ENCODE measurements at places on chromosomes 16 and 17.

- DNase-seq = no peak
These were observed 43.2 kb downstream of the RAI1 start for GRCh38 chr17:17724307-17725010.

DNA sequence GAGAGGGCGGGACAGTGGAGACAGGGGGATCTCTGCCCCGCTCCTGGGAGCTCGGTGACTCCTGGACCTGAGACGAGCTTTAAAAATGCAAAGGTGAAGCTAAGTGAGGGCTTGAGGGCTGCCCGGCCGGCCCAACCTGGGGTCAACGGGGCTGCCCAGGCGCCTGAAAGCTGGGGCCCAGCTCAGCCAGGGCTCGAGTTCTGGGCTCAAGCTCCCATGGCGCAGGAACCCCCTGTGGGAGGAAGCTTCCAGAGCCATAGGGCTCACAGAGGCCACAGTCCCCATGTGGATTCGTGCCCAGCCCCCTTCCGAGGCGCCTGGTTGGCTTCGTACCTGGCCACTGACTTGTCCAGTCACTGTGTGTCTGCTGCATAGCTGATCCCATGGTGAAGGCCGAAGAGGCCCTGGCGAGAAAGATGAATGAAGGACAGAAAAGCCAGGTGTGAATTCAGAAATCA lies 75.8 kb upstream of the GSE1 start:
- no peak for DNase-seq

- DNase-seq = no peak
These were observed 512.0 kb downstream of the NPIPA7 start for GRCh38 chr16:16890964-16891363.

DNA sequence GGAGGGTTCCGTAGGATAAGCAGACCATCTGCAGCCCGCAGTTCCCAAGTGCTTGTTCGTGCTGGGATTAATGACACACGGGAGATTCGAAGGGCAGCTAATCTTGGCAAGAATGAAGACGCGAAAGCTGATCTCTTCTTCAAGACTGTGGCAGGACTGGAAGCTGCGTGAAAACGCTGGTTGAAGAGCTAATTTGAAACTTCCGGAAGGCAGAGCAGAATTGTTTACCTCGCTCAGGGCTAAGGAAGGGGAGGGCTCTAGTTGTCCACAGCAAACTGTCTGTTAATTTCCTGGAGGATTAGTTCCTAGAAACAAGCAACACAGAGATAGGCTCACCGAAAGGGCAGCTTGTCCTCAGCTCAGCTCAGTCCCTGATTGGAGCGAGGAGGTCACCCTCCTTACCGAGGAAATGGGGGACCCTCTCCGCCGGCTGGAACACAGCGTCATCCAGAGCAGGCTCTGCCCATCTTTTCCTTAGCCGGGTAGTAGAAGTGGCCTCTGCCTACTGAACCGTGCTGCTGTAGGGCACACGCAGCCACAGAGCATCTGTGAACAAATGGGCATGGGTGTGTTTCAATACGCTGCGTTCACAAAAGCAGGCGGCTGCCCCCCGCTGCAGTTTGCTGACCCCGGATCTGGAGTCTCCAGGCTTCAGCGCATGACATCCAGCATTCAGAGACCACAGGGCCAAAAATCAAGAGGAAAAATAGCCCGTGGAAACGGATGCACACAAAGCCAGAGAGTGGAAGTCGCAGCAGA lies 16.7 kb upstream of the BAIAP2 start:
- no peak for DNase-seq

DNA sequence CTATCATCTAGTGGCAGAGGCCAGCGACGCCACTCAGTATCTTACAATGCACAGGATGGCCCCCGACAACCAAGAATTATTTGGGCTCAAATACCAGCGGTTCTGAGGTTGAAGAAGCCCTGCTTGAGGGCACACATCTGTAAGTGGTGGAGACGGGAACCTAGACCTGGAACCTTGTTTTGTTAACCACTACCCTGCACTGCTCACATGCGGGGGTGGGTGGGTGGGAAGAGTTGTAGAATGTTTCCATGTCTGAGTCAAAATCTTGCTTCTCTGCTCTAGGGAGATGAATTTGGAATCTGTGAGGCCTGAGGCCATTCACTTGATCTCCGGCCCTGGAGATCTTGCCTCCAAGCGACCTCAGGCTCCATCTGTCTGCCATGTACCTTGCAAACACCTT lies 44.1 kb downstream of the ABCC1 start:
- no peak for DNase-seq

DNA sequence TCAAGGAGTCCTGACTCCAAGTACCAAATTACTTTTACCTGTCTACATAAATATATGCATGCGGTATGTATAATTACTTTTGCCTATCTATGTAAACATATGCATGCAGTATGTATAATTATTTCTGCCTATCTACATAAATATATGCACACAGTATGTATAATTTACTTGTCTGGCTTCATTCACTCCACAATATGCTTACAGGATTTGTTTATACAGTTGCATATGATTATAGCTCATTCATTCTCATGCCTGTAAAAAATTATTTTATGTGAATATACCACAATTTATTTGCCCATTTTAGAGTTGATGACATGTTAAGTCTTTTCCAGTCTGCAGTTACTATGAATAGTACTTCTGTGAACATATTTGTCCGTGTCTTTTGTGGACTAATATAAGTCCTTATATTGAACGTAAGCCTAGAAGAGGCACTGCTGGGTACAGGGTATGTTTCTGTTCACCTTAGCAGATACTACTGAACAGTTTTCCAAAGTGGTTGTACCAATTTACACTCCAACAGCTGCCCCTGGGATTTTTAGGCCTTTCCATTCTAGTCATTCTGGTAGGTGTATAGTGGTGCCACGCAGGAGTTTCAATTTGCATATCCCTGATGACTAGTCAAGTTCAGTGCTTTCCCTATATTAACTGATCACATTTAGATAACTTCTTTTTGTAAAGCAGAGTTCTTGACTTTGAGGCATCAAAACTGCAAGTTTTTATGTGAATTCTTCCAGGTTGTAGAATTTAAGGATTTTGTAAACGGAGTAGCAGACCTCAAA lies 47.0 kb downstream of the MARVELD3 start:
- DNase-seq = no peak

DNA sequence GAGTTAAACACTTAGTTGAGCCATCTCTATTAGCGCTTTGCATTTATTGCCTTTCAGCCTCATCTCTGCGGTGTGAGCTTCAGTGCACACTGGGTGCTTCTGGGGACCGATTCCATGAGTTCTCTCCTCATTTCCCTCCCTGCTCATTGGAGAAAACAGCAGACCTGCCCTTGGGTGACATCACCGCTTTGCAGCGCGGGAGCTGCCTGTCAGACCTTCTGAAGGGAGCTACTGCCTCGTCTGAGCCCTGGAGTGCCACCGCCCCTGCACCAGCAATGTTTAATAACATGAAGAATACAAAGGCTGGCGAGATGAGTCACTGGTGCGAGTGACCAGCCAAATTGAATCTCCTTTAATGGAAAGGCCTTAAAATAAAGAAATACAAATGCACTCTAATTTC lies 30.2 kb upstream of the CPPED1 start:
- DNase-seq = no peak

DNA sequence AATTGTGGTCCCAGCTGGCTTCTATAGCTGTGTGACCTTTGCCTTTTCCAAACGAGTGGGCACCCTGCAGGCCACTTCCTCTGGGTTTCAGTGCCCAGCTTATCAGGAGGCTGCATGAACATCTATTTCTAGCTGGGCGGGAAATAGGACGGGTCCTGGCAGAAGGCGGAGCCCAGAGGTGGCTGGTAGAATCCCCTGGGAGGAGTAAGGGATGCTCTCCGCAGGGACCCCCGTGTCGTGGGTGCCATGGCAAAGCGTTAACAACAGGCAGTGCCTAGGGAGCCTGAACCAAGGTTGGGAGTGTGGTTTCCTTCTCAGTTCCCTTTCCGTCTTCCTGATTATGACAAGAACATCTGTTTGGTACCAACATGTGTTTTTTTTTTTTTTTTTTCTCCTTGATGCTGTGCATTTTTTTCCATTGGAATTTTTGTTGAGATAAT lies 58.2 kb downstream of the PLCG2 start:
- no peak for DNase-seq

DNA sequence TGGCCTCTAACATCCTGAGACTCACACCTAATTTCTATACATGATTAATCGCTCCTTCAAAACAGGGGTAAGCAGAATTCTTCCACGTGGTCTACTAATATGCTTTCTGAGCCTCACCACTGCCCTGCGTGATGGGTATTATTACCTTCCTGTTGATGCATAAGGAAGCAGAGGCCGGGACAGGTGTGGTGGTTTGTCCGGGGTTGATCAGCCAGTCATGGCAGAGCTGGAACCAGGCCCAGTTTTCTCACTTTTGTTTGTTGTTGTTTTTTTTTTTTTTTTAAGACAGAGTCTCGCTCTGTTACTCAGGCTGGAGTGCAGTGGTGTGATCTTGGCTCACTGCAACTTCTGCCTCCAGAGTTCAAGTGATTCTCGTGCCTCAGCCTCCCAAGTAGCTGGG lies 31.2 kb downstream of the RNF135 start:
- no peak for DNase-seq

DNA sequence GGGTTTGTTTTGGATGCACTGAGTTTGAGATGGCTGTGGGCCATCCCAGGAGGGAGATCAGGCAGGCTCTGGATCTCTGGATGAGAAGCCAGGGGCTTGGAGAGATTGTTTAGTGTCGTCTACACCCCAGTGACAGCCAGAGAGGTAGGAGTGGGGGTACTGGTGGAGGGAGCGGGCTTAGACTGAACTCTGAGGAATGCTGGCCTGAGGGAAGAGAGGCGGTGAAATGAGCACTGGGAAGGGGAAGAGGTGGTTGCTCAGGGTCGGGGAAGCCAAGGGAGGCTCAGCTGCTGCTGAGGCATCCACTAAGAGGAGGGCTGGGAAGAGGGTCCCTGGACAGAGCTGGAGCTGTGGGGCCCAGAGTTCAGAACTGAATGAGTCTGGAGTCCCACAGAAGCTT lies 23.6 kb downstream of the CACNA1G start:
- no peak for DNase-seq

DNA sequence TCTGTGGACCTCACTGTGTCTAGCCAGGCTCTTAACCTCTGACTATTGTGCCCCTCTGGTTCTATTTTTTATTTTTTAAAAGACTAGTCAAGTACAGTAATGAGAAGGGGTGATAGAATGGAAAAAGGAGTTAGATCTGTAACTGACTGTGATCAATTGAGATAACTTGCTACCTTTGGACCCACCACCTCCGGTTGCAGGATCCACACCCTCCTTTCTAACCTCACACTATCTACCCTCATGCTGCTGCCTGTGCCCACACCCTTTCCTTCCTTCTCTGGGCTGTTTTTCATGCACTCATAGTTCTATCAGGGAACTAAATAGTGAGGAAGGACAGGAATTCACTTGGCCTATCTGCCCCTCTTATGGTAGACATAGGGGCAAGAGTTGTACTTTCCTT lies 172.3 kb downstream of the KATNIP start:
- no peak for DNase-seq

GRCh38 chr16:2252806-2253148 lies 1.4 kb upstream of the ECI1 start:
- DNase-seq = no peak

DNA sequence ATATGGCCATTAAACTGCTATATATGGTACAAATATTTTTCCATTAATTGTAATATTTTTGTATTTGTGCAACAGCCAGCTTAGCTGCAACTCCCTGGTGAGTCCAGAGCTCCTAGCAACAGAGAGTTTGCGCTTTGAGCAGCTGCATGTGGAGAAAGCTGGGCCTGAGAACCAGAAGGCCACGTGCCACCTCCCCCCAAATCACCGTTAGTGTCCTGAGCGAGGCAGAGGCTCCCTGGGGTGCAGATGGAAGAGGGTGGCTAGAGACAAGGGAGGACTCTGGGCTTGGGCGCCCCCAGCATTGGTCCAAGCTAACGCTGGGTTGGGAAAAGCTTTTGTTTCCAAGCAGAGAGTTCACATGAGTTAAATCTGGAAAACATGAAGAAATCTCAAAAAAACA lies 41.6 kb downstream of the HSBP1 start:
- DNase-seq = no peak

DNA sequence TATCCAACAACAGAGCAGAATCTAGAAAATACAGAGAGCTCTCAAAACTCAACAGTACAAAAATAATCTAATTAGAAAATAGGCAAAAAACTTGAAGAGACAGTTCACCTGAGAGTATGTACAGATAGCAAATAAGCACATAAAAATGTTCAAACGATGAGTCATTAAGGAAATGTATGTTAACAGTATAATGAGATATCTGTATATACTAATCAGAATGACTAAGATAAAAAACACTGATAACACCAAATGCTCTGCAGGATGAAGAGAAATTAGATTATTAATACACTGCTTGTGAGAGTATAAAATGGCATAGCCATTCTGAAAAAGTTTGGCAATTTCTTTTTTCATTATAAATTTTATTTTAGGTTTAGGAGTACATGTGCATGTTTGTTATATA lies 1307.6 kb upstream of the GOT2 start:
- no peak for DNase-seq

DNA sequence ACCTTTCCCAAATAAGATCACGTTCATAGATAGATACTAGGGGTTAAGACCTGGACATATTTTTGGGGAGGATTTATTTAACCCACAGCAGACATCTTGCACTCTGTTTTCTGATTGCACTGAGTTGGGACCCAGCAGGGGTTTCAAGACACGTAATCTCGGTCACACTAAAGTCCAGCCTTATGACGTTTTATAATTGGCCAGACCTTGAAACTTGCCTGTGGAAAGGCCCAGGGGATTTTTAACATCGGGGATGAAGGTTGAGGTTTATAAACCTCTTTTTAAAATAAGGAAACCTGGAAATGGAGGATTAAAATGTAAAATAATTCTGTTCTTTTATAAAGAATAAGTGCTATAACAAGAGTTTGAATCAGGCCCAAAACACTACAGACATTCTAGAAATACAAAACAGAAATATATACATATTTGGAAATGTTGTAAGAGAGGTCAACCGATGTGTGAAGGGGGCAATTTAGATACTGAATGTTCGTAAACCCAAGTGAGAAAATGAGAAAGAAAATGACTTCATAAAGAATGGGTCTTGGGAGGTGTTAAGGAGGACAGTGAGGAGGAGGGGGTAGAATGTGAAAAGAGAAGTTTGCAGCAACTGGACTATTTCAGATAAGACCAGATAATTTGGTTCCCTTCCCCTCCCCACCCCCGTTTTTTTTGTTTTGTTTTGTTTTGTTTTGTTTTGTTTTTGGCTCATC lies 61.1 kb upstream of the NOL11 start:
- DNase-seq = no peak

DNA sequence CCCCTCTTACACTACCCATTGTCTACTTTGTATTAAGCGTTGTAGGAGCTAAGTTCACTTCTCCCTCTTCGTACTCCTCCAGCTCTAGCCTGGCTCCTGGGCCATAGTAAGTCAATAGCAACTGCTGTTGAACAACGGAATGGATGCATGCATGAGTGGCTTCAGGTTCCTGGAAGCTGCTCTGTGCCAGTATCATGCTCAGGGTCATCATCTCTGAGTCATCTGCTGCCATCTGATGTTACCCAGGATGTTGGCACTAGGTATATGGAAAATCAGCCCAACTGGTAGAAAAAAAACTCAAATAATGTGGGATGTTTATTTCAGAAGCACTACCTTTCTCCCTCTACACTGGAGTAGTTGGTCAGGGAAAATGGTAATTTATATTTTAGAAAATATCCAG lies 536.8 kb downstream of the NPIPA7 start:
- DNase-seq = no peak
